ENCODE measurements at places on chromosomes 2 and 18.

GRCh38 chr2:47004905-47005495, 89.4 kb upstream of the MCFD2 start:
- DNase-seq = no peak

- DNase-seq = no peak
Measured at GRCh38 chr2:53727921-53728320, 39.7 kb upstream of the CHAC2 start.

DNA sequence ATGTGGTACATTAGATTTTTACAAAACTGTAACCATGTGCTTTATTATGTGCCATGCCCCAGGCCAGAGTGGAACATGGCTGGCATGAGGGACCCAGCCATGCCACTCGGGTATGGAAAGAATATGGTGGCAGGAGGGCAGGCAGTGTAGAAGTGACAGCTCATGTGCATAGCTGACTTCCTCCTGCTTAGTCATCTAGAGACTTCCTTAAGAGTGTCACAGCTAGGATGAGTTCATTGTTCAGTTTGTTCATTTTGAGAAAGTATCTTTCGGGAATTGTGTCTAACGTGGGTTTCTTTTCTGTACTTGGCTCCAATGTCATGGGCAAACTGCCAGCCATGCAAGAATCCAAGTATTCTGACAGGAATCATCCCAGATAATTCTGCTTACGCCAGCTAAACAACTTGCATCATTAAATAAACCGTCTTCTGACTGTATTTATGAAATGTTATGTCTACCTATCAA, 94.3 kb upstream of the ITGB6 start:
- DNase-seq = peak; percentile 79

DNA sequence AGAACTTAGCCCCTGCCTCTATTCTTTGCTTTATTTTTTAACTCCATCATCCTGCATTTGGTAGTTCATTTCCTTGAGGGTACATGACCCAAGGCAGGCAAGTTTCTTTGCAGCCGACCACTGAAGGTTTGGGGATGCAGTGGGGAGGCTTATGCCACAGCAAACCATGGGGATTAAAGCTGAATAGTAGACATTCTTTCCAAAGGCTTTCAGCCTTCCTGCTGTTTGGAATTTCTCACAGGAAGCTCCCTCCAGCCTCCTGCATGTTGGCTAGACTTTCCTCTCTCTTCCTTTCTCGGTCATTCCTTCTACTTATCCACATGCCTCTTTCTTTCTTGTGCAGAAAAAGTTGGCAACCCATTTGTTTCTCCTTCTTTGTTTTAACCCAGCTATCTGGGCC, 77.3 kb downstream of the SOCS6 start:
- DNase-seq = no peak

DNA sequence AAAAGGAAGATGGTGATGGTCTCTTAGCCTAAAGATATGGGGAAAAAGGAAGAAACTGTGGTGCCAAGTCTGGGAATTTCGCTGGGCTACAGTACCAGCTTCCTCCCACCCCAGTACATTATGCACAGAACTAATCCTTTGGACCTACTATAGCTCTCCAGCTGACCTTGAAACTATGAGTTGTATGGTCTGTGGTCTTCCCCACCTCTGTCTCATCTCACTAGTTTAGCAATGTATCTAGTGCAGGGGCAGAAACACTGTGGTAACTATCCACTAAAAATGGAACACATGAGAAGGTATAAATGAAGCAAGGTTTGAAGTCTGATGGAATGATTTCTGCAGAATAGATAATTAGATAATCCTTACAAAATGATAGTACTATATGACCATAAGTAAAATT, 190.4 kb upstream of the CCDC150 start:
- DNase-seq = no peak

GRCh38 chr2:37318401-37318800, 6.2 kb downstream of the PRKD3 start:
- peak; percentile 12 for DNase-seq

- peak; percentile 41 for DNase-seq
Measured at GRCh38 chr18:32019251-32019948, 775 bp downstream of the RNF125 start.

DNA sequence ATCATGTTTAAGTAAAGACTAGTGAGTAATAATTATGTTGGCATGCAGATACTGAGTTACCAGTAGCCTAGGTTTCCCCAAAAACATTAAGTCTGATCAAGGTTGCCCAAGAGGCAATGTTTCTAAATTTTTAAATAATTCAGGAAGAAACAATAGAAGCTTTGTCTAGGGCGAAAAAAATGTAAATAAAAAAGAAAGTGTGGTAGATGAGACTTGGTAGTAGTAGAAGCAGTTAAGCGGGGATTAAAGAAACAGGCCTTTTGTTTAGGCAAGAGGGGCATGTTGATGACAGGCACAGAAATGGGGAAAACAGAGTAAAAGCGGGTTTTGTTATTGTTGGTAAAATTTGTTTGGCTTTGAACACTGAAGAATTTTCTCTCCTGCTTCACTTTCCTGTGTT, 97.2 kb downstream of the GULP1 start:
- DNase-seq = no peak

DNA sequence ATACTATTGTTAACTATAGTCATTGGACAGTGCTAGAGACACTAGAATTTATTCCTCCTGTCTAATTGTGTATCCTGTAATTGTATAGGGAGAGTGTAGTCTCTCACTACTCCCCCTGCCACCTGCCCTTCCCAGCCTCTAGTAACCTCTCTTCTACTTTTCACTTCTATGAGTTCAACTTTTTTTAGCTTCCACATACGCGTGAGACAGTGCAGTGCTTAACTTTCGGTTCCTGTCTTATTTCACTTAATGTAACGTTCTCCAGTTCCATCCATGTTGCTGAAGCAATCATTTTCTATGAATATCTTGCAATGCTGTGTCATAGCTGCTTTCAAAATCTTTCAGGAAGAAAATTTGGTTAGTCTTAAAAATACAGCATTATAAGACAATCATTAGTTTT, 22.8 kb upstream of the RUFY4 start:
- DNase-seq = peak; percentile 97

DNA sequence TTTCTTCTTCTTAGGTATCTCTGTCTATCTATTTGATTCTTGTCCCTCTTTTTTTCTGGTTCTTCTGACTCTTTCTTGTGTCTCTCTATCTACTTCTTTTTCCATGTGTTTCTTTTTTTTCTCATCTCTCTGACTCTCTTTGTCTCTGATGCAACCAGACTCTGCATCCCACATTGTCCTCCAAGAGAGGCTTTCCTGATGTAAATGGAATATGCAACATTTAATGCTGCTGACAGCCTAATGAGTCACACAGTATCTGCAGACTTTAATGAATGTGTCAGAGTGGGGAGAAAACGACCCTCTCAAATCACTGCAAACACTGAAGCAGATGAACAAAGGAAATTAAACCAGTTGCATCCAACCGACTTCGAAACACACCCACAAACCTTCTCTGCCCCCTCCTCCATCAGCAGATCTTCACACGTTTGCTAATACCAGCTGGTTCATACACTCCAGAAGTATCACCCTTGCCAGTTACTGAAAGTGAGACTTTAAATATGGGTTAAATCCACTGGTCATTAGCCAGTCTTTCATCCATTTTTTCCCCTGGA, 351.5 kb downstream of the TXNL1 start:
- DNase-seq = peak; percentile 70

GRCh38 chr2:197777823-197778407, 7.2 kb downstream of the BOLL start:
- DNase-seq = peak; percentile 39

- DNase-seq = no peak
Measured at GRCh38 chr2:175842996-175843395, 159.1 kb downstream of the LNPK start.

GRCh38 chr18:59268721-59269562, 4.3 kb downstream of the RAX start:
- no peak for DNase-seq

DNA sequence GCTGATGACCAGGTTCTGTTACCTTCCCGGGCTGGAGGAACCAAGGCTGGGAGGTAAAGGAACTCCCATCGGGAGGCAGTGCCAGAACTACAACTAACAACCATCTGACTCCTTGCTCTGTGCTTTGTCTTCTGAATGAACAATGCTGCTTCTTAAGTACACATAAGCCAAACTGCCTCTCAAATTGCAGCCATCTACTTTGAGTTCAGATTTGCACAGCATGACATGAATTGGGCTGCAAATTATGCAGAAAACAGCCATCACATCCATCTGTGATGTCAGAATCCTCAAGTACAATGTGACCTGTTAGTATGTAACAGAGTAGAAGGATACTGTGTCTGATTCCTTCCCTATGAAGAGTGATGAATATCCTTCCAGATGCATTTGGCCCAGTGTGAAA, 290.6 kb downstream of the ZNF521 start:
- DNase-seq = no peak

DNA sequence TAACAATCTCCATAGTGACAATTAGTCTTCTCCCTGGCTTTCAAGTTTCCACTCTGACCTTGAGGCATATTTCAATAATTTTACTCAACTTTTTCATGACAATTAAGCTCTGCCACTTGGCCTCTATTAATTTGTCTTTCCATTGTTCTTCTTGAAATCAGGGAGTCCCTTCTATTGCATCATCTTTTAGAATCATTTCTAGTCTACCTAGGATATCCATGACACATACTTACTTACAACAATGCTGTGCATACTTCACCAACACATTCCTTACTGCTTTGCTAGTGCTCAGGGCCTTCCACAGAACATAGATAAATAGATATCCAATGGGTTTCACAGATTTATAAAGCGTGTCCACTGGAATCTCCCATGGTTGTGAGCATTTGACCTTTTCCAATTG, 331.5 kb upstream of the LRP1B start:
- no peak for DNase-seq

DNA sequence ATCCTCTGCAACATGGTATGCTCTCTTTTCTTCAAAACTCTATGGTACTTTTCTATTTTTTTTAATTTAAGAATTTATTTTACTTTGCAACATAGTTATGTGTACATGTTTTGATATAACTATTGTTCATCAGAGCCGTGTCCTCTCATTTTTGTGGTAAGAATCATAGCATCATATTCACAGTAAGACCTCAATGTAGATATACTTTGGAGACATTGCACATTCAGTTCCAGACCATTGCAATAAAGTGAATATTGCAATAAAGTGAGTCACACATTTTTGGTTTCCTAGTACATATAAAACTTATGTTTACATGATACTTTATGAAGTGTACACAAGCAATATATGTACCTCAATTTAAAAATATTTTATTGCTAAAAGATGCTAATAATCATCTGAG, 22.7 kb upstream of the LINC00305 start:
- DNase-seq = no peak

- DNase-seq = no peak
Measured at GRCh38 chr2:189236066-189236465, 56.5 kb upstream of the COL5A2 start.

DNA sequence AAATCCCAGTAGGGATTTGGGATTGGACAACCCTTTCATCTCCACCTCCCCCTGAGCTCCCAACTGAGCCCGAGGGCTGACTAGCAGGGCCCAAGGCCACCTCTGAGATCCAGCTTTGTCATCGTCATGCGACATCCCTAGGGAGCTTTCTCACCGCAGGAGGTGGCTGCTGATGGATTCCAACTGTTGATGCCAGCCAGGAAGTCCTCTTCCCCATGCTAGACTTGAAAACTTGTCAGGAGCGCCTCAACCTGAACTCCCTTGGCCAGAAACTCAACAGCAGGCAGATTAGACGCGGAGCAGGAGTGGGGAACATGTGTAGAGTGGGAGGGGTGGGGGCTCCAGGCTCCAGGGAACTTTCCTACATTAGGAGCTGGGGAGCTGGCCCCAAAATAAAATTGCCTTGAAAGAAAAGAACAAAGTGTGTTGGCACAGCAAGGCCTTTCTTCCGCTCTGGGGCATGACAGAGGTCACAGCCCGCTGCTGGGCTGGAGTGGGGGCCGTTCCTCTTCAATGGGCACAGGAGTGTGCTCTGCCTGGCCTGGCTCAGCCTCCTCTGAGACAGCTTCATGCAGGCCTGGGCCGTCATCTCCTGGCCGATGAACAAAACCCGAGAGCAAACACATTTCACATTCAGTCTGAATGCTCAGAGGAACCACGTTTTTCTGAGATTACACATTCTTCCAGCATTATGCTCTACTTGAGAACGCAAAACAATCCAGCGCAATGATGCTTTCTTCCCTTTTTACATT, 34.5 kb downstream of the EMILIN2 start:
- DNase-seq = no peak

GRCh38 chr2:233455006-233455405, 100.7 kb downstream of the DGKD start:
- no peak for DNase-seq

DNA sequence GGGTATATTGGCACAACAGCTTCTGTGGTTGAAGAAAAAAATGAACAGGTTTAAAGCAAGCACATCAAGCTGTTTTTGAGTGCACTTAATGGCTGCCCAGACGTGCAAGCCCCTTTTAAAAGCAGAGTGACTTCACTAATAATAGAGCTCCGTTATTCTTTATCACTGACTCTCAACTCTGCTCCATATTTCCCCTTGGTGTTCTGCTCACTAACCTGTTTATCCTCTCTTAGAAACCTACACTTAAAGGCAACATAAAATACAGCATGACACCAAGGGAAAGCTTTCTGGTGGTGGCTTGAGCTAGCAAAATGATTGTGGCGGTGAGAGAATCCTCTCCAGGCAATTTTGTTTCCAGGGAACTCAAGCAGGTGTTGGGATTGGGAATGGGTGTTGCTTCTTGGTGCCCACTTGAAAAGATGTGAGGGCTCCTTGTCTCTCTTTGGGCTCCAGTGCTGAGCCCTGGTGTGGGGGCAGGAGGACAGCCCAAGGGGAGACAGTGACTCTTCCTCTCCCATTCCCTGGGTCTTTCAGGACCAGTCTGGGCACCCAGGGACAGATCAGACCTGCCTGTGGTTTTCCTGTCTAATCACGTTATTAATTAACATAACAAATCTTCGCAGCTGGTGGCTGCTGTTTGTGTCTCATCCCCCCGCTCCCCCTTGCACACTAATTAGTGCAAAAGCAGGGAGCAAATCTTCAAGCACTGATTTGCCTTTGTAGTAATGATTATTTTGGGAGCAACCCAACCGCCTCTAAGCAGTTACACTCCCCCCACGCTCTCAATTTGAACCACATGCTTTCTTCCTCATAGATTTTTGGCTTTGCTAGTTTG, 289.4 kb upstream of the CXCR4 start:
- no peak for DNase-seq

DNA sequence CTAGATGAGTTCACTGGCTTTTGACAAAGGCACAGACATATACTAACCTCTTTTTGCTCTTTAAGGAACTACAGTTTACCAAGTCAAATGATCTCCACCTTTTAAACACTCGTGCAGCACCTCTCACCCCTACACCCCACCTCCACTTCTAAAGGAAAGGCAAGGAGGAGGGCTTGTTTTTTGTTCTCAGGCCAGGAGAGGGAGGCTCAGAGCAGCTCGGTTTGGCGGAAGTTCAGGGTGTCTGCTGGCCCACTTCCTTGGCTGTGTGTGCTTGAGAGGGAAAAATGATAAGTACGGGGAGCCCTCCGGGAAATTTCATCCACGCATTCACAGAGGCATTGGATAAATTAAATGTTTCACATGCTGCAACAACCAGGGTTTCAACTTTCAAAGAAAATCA, 667.9 kb downstream of the BCL11A start:
- DNase-seq = no peak
